ENCODE measurements at places on chromosomes 1 and 21. TPM values are rescaled to one million over a fixed set of nuclear protein-coding genes. Genes with fewer than 3 reads are reported as not detected.
A peak's percentile ranks its signal among the peaks of the same experiment; 100 is the strongest.

DNA sequence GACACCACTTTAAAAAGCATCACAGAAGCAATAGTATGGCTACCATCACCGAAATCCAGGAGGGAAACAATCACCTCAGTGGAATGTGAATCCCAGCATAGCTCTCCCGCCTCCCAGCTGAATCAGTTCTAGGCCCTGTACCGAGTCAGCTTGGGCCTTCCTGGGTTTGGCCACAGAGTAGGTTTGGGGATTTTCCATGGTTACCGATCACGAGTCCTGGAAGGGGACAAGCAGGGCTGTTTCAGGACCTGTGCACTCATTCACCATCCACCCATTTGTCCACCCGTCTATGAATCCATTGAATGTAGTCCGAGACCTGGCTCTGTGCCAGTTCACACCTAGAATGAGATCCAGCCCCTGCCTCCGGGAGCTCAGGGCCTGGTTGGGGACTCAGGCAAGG, 94.2 kb downstream of the ARHGEF10L start:
- DNase-seq: no peak

DNA sequence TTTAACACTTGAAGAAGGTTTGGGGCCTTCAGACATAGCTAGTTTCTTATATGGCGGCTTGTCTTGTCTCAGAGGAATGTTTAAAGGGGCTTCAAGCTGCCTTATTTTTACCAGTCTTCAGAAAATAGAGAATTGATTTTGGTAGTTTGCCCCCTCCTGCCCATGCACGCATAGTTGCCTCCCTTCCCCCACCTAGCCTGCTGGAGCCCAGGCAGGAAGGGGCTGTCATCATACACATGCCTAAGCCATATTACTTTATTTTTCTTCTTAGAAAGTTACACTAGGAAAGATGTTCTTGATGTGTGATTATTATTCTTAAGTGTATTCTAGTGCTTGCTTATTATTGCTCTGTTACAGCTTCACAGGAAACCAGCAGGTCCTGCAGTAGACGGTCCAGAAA, 18.3 kb downstream of the PBX1 start:
- DNase-seq: no peak

DNA sequence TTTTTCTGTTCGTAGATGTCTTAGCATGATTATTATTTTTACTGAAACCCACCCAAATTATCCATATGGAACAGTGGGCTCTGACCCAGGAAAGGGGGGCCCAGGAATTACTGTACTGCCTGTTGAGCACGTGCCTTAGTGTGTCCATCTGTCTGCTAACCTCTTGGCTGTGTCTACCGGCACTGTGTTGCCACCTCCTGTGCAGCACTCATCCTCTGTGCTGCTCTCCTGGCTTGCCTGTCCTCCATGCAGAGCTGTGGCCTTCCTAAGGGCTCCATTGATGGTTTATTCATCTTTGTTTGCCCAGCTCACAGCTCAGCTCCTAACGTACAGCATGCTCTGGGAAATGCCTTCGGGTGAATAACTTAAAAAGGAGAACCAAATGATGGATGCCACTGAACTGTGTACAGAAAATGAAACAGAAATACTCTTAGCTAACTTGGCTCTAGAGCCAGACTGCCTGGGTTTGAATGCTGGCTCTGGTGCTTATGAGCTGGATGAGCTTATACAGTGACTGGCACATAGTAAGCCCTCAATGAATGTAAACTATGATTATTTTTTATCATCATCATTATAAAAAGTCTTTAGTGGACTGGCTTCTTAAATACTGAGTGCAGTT, 11.4 kb upstream of the RPTN start:
- DNase-seq: no peak

DNA sequence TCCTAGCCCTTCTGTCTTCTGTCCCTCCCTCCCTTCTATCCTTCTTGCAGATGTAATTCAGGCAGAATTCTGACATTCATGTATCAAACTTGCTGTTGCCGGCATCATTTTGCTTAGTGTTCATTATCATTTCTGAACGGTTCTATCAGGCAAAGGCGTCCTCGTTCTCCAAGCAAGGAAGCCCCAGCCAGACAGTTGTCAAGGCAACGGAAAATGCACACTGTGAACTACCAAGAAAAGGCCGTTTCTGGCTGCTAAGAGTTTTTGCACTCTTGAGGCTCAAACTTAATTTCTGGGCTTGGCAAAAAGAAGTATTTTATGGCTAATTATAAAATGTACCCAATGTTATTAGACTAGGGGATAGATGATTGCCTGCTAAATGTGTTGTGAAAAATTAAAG, 164.7 kb upstream of the KCNJ15 start:
- DNase-seq: no peak

The RNU1-4 gene
- total RNA-seq: under 0.01 TPM

- no peak for DNase-seq
These were observed 2.9 kb upstream of the PIGR start for GRCh38 chr1:206949208-206949607.

- no peak for DNase-seq
These were observed 769 bp downstream of the GALE start for GRCh38 chr1:23799570-23800399.

The IFNLR1 gene
- total RNA-seq: 1.4 TPM

DNA sequence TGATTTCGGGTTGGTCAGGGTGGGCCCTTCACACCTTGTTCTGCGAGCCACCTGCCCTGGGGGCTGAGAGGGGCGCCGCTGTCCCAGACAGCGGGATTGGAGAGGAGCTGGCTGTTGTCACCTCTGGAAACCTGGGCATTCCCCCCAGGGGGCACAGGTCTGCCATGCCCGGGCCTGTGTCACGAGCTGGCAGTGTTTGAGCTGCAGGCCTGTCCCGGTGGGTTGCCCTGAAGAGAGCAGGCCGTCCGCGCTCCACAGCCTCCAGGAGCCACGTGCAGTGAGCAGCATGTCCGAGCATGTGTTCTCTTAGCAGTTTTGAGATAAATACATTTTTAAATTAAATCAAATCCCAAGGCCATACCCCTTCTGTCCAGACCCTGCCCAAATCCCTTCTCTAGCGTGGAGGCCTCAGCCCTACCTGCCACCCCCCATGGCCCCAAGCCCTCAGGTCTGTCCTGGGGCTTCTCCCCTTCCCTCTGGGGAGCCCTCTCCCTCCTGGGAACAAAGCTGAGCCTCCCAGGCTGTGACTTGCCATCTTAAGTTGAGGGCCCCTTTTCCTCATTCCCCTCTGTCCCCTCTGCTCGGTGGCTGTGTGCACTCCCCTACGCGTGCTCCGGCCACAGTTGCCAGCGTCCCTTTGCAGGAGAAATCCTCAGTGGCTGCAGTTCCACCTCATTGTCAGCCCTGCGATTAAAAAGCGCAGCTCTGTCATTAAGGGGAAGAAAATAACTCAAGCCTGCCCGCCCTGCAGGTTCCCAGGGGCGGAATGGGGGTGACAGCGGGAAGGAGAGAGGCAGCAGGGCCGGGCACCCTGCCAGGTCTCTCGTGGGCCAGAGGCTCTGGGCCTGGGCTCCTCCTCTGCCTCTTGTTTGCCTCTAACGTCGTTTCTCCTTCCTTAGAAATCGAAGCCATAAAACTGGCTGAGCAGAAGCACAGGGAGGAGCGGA, 26.6 kb downstream of the SLX9 start:
- peak; percentile 91 for DNase-seq

The C8B gene
- total RNA-seq: not detected

DNA sequence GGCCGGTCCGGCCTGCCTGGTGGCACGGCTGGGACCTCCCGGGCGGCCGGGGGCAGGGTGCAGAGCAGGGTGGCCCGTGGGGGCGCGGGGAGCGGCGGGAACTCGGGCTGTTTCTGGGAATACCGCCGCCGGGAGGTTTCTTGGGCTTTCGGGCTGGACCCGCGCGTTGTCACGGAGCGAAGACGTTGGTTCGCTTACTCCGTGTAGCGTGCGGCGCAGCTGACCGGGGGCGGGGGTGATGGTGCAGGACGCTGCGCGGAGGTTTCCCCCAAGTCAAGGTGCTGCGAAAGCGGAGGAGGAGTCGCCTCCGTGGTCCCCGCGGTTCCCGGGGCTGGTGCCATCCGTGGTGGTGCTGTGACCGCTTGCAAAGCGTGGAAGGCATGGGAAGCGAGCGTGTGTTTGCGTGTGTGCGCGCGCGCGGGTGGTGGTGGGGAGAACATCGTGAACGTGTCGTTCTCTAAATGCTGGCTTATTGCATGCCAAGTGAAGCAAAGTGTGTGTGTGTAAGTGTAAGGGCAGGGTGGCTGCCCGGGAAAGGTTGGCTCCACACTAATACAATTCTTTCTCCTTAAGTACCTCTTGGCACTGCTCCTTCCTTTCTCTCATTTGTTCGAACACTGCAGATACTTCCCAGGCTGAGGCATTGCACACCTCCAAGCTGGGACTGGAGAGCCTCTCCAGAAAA, 1.1 kb downstream of the RYR2 start:
- DNase-seq: no peak

DNA sequence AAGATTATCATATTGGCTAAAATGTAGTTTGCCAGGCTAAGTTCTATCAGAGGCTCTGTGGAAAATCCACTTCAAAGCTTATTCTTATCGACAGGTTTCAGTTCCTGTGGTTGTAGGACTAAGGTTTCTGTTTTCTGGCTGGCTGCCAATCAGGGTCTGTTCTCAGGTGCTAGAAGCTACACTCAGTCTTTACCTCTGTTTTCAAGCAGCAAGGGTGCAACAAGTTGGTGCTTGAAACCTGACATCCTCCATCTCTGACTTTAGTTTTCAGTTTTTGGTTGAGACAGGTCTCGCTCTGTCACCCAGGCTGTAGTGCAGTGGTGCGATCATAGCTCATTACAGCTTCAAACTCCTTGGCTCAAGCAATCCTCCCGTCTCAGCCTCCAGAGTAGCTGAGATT, 15.3 kb upstream of the TMCO2 start:
- no peak for DNase-seq
